T47D (cell line): ENCODE measurements at places on chromosomes 6 and 20.

GRCh38 chr6:109118871-109119354 lies 23.6 kb downstream of the CEP57L1 start:
- no peak for DNase-seq

DNA sequence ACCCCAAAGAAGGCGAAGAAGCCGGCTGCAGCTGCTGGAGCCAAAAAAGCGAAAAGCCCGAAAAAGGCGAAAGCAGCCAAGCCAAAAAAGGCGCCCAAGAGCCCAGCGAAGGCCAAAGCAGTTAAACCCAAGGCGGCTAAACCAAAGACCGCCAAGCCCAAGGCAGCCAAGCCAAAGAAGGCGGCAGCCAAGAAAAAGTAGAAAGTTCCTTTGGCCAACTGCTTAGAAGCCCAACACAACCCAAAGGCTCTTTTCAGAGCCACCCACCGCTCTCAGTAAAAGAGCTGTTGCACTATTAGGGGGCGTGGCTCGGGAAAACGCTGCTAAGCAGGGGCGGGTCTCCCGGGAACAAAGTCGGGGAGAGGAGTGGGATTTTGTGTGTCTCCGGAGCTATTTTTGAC lies 69.6 kb downstream of the HFE start:
- peak; percentile 67 for DNase-seq

GRCh38 chr6:167984876-167985604 lies 12.4 kb upstream of the KIF25 start:
- no peak for DNase-seq

- DNase-seq = no peak
Measured at GRCh38 chr6:134938896-134939295, 11.0 kb downstream of the ALDH8A1 start.

DNA sequence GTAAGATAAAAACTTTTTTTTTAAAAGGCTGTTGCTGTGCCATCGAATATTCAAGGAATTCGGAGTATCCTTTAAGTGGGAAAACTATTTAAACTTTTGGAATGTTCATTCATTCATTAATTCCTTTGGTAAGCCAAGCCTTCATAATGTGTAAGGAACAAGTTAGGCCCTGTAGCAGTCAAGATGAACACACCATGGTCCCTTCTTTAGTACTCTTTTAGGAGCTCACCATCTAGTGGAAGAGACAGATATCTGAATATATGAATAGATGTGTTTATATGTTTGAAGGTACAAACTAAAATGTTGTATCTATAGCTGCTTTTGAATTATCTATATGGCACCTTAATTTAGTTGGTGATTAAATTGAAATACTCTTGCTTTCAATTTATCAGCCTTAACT lies 5.8 kb downstream of the SPO11 start:
- DNase-seq = peak; percentile 60

- DNase-seq = no peak
Measured at GRCh38 chr6:49556429-49556837, 6.0 kb downstream of the C6orf141 start.

DNA sequence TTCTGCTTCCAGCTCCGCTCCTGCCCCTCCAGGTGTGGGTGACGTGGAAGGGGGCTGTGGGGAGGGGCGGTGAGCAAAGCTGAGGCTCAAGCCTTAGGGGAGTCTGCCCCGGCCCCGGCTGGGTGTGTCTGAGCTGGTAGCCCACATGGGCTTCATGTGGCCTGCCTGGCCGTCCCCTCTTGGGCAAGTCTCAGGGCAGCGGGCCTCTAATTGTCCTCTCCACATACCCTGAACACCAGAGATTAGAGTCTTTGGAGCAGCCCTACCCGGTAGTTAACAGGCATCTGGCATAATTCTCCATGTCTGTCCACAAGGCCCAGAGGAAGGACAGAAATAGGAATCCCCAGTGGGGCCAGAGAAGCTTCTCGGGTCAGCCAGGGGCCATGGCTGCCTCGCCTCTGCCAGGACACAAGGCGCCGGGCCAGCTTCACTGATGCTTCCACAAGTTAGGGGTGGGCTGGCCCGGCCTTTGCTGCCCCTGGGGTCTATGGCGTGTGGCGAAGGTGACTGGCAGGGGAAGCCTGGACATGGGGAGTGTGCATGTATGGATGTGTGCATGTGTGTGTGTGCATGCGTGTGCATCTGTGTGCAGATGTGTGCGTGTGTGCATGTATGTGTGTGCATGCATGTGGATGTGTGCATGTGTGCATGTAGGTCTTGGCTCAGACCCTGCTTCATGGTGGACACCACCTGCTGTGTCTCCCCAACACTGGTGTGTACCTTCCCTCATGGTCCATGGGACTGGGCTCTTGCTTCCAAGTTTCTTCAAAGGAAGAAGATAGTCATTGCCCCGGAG lies 24.0 kb downstream of the FRMD1 start:
- no peak for DNase-seq

GRCh38 chr6:112997421-112998085 lies 650.4 kb downstream of the RFPL4B start:
- no peak for DNase-seq

- DNase-seq = no peak
Measured at GRCh38 chr6:37359039-37359438, 5.3 kb downstream of the RNF8 start.

DNA sequence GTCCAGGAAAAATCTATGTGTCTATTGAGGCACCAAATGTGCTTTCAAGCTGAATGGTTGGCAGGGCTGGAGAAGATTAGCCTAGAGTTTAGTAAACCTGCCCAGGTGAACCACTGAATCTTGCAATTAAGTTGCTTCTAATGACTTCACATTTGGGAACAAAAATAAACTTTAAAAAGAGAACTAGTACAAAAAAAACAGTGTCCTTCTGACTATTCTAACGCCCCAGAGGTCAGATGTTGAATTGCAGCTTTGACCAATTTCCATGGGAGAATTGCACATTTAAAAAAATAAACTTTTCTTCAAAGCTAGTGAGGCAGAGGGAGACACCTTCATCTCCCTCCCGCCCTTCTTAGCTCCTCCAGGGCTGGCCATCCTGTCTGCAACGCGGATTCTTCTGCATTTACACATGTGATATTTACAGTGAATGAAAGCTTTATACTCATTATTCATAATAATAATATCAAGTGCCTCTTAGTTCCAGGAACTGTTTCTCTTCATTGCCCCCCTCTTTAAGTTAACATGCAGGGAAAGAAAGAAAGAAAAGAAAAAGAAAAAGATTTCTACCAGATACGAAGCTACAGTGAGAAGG lies 270.2 kb downstream of the SMOC2 start:
- DNase-seq = peak; percentile 10
